K562 (cell line): ENCODE measurements at places on chromosomes 4 and X. TPM values are rescaled to one million over a fixed set of nuclear protein-coding genes. Genes with fewer than 3 reads are reported as not detected.

Gene HDX
- not detected in 2 replicates for polyA plus RNA-seq

Gene CLNK
- polyA plus RNA-seq = not detected in 2 replicates

Gene HELT
- not detected in 2 replicates for polyA plus RNA-seq

Gene FGF13
- polyA plus RNA-seq = 33.5 and 36.1 TPM in 2 replicates

Gene DGAT2L6
- polyA plus RNA-seq = not detected in 2 replicates

Gene MND1
- polyA plus RNA-seq = 54.5 and 74.2 TPM in 2 replicates

Gene GYPA
- polyA plus RNA-seq = 111 and 115 TPM in 2 replicates

Gene F11
- not detected in 2 replicates for polyA plus RNA-seq

Gene STX18
- 22.8 and 23.1 TPM in 2 replicates for polyA plus RNA-seq

Gene ARHGAP36
- not detected in 2 replicates for polyA plus RNA-seq
